Myocyte (in vitro differentiated cells): ENCODE measurements at places on chromosomes 6 and 20. TPM values are rescaled to one million over a fixed set of nuclear protein-coding genes. Genes with fewer than 3 reads are reported as not detected.

- peak; percentile 85 for DNase-seq
Observed at GRCh38 chr20:22339091-22339881, 245.1 kb downstream of the FOXA2 start.

GRCh38 chr6:150722614-150723344, 123.1 kb downstream of the PLEKHG1 start:
- no peak for DNase-seq

TMEM217 gene
- 0.35 and 1.0 TPM in 2 replicates for total RNA-seq

MLIP gene
- total RNA-seq, result 5.2 and 18.3 TPM in 2 replicates

GRCh38 chr6:144745439-144745838, 460.3 kb downstream of the UTRN start:
- DNase-seq, result no peak

CCM2L gene
- total RNA-seq, result not detected in 2 replicates
